Suppressor macrophage (primary cell): ENCODE measurements at places on chromosomes 6 and 20.
A peak's percentile ranks its signal among the peaks of the same experiment; 100 is the strongest.

- peak; percentile 67 for DNase-seq
Observed at GRCh38 chr6:37483917-37484785, 15.5 kb downstream of the CCDC167 start.

GRCh38 chr6:116165596-116165995 lies 39.7 kb upstream of the COL10A1 start:
- DNase-seq = no peak

DNA sequence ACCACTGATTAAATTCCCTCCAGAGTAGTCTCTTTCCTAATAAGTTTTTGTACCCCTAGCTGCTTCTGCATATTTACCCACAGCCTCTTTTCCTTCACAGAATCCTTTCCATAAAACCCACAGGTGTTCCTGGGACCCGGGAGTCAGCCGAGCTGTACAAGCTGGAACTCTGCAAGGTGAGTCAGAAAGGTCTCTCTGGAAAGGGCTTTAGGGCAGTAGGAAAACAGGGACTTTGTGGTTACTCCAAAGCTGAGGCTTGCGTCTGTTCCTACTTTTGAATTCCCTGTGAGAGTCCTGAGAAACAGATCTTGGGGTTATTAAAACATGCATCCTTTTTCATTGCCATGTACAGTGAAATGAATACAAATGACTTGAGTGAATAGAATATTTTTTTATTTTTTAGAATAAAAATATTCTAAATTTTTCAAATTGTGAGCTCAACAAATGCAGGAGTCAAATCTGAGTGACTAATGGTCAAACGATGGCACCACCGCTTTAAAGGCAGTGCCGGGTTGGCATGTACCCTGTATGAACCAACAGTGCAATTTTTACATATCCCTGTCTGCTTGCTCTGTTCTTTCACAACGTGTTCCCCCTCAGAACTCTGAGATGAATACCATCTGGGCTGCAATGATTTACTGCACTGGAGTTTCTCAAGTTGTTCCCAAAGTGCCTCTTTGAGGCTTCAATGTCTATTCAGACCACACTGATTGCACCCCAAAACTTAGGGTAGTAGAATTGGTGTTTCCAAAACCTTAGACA lies 78.4 kb downstream of the GFRAL start:
- DNase-seq = no peak

DNA sequence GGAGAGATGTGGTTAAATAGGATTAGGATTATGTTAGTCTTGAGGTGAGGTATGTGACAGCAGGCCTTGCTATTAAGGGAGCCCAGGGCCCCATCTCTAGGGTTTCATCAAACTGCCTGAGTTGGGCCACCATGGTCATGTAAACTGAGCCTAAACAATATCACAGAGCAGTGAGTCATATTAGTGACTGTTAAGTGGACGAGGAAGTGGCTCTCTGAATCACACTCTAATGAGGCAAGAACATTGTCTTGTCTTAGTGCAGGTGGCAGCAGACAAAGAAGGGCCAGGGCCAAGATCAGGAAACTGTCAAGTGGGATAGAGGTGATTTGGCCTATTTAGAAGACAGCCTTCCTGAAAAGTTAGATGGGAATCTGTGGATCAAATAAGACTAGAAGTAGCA lies 23.1 kb downstream of the ENPP3 start:
- peak; percentile 28 for DNase-seq

DNA sequence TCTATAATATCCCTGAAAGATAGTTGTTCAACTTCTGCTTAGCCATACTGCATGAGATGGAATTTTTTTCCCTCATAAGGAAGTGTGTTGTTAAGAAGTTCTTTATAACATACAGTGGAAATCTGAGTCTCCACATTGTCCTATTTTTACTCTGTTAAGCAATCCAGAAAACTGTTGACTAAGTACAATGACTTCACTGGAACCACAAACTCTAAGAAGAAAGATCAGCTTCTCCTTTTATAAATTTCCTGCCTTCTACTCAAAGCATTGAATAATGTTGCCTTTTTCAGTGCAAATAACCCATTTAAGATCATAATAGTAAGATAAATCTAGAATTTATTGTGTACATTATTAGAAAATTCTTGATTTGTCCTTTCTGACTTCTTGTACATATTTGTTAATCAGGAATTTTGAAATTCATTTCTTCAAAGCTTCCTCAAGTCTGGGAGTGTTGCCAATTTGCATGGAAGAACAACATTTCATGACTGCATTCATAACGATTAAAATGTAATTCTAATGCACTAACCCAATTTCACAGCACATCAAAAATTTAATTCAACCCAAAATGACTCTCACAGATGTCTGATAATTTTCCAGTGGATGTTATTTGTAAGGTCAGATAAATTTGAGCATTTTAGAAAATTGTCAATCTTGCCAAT lies 45.6 kb upstream of the ANKEF1 start:
- peak; percentile 27 for DNase-seq

- DNase-seq = no peak
Observed at GRCh38 chr6:3789018-3789895, 37.7 kb upstream of the PXDC1 start.

DNA sequence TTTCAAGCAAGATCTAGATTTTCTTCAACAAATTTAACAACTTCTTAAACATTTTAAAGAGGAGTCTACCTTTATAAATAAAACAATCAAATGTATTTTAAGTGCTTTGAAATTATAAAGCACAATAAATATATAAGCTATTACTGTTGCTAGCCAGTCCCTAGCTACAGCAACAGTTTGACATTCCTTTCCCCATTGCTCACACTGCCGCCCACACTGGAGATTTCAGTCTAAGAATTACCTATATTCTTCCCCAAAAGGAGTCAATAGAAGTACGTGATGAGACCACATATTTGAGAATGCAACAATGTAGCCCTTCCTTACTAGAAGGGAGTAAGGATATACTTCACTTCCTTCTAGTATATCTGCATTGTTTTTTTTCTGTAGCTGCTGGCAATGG lies 65.3 kb upstream of the RNF146 start:
- DNase-seq = peak; percentile 20

GRCh38 chr20:7022597-7022996 lies 255.1 kb downstream of the BMP2 start:
- DNase-seq = no peak

- DNase-seq = peak; percentile 70
Observed at GRCh38 chr6:139392794-139393193, 18.3 kb upstream of the CITED2 start.

DNA sequence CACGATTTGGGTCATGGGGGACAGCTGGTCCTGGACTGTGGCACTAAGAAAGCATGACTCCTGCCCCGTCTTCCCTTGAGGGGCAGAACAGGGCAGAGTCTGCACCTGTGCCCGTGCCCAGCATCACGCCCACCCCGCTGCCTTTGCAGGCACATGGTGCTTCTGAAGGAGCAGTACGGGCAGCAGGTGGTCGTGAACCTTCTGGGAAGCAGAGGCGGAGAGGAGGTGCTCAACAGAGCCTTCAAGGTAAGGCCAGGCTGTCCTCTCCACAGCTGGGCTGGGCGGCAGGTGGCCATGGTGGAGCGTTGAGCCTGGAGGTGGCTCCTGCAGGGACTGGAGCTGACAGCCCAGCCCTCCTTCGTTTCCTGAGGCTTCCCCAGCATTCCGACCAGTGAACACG lies 77.4 kb downstream of the SYNJ2 start:
- no peak for DNase-seq

GRCh38 chr6:11978169-11978987 lies 33.7 kb upstream of the HIVEP1 start:
- peak; percentile 42 for DNase-seq

- peak; percentile 65 for DNase-seq
Observed at GRCh38 chr6:125906158-125906998, 50.2 kb upstream of the HINT3 start.

- no peak for DNase-seq
Observed at GRCh38 chr6:40907198-40907701, 131.8 kb downstream of the UNC5CL start.

- no peak for DNase-seq
Observed at GRCh38 chr6:2213086-2213485, 32.3 kb downstream of the GMDS start.

GRCh38 chr20:16432466-16433292 lies 140.6 kb downstream of the KIF16B start:
- DNase-seq = no peak

DNA sequence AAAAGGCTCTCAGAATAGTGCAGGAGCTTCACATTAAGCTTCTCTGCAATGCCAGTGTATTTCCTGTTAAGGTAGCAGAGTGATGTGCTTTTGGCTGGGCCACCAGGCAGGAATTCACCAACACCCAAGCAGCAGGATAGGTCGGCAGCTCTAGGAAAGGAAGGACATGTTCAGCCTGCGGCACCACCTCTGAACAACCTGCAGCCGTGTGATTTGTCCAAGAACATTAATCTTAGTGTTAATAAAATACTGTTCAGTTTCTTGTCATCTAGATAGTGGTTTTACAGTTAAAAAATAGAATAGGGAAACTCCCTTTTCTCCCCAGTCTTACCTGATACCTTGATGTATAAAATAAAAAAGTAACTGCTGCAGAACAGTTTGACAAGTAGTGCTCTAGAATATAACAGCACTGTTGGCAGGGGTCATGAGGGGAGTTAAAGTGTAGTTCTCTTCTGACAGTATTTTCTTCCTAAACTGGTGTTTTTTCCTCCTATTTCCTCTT lies 18.8 kb downstream of the ZNF292 start:
- DNase-seq = no peak

DNA sequence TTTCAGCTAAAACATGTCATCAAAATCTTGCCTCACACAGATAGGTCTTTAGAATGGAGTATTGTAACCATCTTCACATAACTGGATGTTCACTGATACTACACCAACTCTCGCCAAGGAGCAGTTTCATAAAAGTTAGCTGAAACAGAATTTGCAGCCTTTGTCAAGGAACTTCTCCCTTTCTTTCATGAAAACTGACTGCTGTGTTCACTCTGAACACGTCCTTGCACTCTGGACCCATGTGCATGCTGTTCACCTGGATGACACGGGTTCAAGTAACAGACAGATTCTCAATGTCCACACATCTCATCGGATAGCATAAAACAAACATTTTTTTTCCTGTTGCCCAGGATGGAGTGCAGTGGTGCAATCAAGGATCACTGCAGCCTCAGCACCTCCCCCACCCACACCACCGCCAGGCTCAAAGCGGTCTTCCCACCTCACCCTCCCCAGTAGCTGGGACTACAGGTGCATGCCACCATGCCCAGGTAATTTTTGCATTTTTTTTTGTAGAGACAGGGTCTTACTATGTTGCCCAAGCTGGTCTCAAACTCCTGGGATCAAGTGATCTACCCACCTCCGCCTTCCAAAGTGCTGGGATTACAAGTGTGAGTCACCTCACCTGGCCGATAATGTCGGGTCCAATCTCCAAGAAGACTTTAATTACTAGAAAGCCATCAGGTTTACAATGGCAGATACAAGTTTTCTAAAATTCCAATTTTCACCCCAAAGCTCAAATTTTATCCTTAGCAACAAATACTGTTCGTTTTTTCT lies 9.4 kb downstream of the DIDO1 start:
- DNase-seq = no peak

GRCh38 chr6:117110146-117110545 lies 155.2 kb upstream of the VGLL2 start:
- DNase-seq = no peak

DNA sequence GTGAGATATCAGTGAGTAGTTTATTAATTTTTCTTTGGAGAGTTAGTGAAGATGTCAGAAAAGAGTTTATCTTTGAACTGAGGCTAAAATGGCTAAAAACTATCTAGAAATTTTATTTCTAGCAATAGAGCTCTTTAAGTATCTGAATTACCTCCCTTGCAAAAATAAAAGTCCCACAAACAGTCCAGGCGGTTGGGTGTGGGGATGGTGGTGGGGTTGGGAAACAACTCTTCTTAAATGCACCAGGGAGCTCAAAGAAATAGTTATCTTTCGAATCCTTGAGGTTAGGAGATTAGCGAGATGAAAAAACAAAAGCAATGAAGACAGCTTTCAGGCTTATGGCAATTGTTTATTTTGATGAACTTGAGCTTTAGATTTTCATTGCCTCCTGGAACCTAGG lies 1299.1 kb upstream of the ADGRB3 start:
- DNase-seq = no peak

- DNase-seq = no peak
Observed at GRCh38 chr6:107323133-107323785, 136.1 kb downstream of the PDSS2 start.

- DNase-seq = no peak
Observed at GRCh38 chr6:85453052-85453451, 3.2 kb downstream of the NT5E start.

DNA sequence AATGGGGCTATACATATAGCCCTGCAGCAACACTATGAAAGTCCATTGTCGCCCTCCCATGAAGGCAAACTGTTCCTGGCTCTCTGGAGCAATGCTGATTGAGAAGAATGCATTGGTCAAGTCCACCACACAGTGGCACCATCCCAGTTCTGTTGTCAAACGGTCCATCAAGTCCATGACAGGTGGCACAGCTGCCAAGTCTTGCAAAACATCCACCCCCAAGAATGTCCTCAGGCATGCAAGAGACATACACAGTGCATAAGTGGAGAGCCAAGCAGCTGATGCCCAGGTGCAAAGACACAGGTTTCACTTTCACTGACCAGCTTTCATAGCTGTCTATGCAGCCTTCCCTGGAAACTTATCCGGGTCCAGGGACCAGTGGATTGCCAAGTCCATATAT lies 17.5 kb downstream of the ZNF391 start:
- DNase-seq = no peak

DNA sequence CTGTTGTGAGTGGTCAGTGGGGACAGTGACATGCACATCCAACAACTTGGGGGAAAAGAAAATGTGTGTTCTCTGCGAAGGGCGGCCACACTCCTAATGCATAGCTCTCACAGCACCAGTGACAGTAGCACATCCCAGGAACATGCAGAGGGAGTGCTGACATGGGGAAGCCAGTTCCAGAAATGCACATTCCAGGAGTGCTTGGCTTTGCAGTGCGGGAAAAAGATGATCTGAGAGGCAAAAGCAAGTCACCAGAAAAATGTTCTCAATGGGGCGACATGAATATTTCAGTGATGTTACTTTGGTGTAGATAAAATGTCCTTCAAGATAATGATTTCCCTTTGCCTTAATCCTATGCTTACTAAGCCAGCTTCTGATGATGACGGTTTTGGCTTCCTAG lies 42.9 kb upstream of the PDE10A start:
- no peak for DNase-seq

GRCh38 chr20:23122321-23122720 lies 36.2 kb upstream of the CD93 start:
- no peak for DNase-seq

DNA sequence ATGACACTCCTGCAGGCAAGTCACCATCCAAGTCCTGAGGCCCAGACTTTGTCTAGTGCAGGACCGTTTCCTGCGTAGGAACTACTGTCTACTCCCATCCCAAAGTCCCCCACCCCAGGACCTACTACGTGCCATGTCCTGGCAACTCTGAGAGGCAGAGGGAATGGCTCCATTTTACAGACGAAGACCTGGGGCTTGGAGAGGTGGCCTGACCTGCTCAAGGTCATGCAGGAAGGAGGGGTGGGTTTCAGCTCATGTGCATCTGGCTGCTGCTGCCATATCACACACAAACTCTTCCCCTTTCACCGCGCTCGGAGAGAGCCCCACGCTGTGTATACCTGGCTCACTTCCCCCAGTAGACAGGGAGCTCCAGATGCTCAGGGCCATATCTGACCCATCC lies 1.2 kb upstream of the NOL4L start:
- DNase-seq = no peak

- peak; percentile 96 for DNase-seq
Observed at GRCh38 chr6:7617801-7618764, 28.1 kb downstream of the SNRNP48 start.
